Epithelial cell of prostate (primary cell): ENCODE measurements at places on chromosomes 7 and 10.

- no peak for DNase-seq
These were observed 37.3 kb downstream of the INPP5F start for GRCh38 chr10:119762805-119763798.

- DNase-seq: no peak
These were observed 12.0 kb downstream of the PWWP2B start for GRCh38 chr10:132408823-132409666.

GRCh38 chr7:155870334-155871180 lies 58.3 kb upstream of the SHH start:
- no peak for DNase-seq

- peak; percentile 96 for DNase-seq
These were observed 72.5 kb downstream of the PRLHR start for GRCh38 chr10:118522791-118523498.

- no peak for DNase-seq
These were observed 62.6 kb upstream of the GHITM start for GRCh38 chr10:84076540-84077195.

DNA sequence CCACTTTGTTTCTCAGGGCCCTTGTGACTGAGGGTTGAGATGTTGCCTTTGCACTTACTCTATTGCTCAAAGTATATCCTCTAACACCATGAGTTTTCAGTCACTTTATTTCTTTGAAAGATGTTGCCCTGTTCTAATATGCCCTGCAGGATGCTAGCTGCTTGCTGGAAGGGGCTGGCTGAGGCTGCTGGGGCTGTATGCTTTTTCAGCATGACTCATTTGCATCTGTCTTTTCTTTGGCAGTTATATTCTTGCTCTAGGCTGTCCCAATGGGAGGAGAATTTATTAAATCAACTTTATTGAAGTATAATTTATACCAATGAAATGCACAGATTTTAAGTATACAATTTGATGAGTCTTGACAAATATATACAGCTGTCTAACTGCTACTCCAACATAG lies 157.7 kb downstream of the PLPP4 start:
- no peak for DNase-seq
